GM20000 (cell line): ENCODE measurements at places on chromosomes 7 and 10.

DNA sequence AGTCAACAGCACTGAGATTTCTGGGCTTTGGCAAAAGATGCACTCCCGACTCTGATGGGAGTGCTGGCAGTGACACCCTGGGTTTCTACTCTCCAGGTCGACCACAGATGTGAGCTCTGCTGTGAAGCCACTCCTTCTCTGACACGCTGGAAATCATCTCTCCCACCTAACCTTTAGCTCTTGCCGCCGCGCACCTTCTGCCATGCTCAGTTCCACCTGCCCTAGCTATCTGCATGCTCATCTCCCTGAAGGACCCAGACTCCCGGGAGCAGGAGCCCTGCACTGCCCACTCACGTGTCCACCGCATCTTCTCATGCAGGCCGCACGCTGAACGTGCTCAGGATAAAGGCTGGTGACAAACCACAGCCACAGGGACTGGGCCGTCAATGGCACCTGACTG, 174.8 kb downstream of the TNS3 start:
- no peak for DNase-seq

DNA sequence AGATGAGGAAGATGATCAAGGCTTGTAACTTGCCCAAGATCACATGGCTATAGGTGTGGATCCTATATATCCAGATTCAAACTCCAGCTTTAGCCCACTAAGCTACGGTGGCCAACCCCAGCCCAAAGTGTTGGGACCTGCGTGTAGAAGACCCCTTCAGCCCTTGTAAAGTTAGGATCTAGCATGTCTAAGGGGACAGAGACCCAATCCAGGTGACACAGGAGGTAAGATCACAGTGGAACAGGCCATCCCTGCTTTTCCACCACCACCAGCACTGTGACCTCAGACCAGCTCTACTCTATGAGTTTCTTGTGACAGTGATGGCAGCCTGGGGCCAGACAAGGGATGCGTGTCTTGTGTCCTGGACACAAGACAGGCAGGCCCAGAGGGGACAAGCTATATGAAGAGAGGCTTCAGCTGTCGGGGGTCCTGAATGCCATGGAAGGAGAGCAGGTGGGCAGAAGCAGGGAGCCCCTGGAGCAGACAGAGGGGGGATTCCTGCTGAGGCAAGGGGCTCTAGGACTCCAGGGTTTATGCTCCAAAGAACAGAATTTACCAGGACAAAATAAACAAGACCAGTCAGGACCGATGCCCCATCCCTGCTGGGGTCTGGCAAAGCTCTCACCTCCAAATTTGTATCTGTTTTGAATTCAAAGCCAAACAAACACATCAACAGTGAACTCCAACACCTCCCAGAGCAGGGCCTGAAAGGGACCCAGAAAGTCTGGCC, 10.4 kb downstream of the GPRIN2 start:
- DNase-seq, result peak; percentile 54

DNA sequence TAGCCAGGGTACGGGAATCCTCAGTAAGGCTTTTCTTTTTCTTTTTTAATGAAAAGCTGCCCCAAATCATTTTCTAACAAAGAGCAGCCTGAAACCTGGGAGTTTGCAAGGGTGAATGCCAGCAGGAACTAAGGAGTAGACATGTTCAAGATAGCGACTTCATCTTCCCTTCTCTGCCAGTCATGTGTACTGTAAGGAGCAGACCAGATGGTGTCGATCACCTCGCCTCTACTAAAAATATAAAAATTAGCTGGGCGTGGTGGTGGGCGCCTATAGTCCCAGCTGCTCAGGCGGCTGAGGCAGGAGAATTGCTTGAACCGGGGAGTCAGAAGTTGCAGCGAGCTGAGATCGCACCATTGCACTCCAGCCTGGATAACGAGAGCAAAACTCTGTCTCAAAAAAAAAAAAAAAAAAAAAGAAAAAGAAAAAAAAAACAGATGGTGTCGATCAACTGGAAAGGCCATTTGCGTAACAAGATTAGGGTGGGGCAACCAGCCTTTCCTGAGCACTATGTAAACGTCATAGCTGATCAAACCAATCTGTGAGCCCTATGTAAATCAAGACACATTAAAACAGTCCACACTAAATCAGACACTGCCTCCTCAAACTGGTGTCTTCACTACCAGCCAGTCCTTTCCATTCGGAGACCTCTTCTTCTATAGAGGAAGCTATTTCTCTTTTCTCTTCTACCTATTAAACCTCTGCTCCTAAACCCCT, 33.8 kb downstream of the NOLC1 start:
- DNase-seq, result no peak

GRCh38 chr10:580778-581177, 108.7 kb downstream of the DIP2C start:
- DNase-seq, result no peak

DNA sequence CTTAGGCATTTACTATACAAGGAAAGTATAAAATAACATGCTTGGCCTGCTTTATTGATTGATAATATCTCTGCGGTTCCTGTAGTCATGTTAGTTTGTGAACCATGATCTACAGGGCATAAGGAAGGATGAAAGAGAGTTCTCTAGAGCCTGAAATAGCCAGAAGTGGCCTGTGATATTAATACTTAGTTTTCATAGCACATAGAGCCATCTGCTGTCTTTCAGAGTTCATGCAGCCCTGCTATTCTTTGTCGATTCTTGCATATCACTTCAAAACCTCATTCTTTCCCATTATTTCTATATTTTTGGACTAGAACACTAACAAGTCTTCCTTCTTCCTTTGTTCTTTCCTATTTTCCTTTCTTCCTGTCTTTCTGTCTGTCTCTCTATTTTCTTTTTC, 26.4 kb upstream of the PRKG1 start:
- no peak for DNase-seq
